ENCODE measurements at places on chromosomes 2 and 18.

- DNase-seq: no peak
Measured at GRCh38 chr2:30679426-30680088, 127.7 kb downstream of the CAPN13 start.

GRCh38 chr18:11767935-11768334, 78.9 kb downstream of the GNAL start:
- no peak for DNase-seq

DNA sequence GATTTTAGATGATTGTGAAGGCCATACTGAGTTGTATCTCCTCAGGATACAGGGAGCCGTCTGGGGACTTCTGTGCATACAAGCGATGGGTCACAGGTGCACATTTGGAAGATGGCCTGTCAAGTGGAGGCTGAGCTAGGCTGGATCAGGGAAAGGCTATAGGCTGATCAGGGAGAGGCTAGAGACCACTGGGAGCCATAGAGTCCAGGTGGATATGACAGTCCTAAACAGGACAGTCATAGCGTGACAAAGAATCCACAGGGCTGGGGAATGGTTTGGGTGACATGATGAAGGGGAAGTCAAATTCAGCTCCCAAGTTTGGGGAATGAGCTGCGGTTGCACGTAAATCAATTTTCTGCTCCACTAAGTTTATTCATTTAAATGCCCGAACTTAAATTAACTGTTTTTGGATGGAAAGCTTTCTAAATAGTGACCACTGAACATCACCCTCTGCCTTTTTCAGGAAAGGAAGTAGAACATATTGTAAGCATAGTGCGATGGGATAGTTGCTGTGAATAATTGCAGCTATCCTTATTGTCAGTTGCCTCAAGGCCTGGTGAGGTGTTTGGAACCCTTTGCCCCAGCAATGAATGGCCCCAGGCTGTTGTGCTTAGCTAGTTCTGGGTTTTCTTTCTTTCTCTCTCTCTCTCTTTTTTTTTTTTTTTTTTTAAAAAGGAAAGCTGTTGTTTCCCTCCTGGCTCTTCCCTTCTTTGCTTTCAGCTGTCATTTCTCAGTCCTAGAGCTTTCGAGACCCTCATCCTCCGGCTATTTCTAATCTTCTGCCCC, 50.5 kb downstream of the KLHL29 start:
- no peak for DNase-seq

- no peak for DNase-seq
Measured at GRCh38 chr2:50582164-50582563, 449.8 kb downstream of the NRXN1 start.

DNA sequence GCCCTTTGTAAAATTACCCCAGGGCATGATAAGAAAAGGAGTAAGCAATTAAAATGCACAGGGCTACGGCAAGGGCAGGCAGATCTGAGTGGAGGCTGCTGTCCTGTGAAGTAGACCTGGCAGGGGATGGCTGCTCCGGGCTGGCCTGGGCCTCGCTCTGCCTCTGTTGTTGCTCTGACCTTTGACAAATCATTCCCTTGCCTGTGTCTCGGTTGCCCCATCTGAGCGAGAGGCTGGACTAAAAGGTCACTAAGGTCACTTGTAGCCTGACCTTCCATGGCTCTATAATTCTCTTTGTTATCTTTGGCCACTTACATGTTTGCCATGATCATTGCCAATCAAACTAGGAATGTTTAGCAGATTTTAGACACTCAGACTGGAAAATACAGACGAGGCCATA, 118.1 kb downstream of the KLHL29 start:
- no peak for DNase-seq

DNA sequence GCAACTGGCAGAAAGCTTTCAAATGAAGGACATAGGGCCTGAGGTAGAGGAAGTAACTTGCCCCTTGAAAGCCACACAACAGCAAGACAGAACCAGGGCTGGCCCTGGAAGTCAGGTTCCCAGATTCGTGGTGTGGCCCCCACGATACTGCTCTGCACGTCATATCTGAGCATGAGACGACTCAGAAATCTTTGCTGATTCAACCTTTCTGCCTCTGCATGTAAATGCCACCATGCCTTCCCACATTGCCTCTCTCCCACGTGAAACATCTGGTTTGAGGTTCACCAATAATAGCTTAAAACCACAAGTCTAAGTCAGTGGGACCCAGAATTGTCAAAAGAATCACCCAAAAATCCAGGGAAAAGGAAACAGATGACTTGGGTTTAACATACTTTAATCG, 214.0 kb upstream of the TRIB2 start:
- no peak for DNase-seq

DNA sequence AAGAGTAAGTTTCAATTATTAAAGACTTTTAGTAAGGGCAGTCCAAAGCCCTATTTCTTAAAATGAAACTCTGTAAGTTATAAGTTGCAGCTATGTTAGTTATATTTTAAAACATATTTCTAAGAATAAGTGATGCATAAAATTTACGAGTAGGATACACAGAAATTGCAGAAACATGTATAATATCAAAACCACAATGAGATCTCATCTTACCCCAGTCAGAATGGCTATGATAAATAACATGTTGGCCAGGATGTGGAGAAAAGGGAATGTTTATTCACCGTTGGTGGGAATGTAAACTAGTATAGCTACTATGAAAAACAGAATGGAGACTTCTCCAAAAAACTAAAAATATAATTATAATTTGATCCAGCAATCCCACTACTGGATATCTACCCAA, 201.2 kb downstream of the CBLN2 start:
- no peak for DNase-seq
